ENCODE measurements at places on chromosomes 1 and 21.

DNA sequence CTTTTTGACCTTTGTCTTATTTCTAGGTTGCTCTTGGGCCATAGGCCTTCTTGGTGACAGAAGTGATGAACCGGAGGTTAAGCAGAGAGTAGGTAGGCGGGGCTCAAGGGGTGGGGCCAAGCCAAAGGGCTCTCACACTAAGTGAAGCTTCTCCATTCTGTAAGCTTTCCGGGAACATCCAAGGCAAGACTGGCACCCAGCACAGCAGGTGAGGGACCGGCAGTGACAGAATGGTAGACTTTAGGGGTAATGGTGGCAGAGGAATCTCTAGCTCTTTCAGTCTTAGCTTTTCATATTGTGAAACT is at the start of gene TNFAIP8L2:
TNFAIP8L2 (plus strand) TSS at position 135 of the 305 bp plus-strand sequence. CDS start 2,049 bp downstream, outside the sequence.
- DNase-seq, result no peak

DNA sequence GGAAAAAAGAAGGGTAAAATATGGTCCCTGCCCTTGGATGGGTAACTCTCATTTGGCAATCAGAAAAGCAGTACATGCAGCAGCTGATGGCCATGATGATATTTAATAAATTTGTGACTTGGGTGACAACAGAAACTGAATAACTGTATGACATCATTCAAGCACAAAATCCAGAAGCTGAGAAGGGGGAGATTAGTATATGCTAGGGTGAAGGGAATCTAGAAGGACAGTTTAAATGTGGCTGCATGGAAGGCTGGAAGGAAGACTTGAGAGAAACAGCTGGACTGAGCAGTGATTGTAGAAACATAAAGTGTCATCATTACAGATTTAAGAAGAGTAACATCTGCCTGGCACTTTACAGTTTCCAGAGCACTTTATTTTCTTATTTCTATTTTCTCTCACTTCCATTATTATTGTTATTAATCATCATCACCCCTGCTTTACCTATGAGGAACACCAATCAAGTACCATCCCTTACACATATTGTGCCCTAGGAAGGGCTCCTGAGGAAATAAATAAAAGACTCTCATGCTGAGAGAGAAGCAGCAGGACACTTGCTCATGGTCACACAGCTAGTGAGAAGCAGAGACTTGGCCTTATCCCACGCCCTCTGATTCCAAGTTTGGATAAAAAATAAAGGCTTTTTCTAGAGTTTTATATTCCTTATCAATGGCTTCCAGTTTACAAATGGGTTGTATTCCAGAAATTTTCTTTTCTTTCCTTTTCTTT is 207.2 kb downstream of the PBX1 start:
- DNase-seq, result no peak

- DNase-seq, result peak; percentile 29
Measured at GRCh38 chr21:28798798-28799197, 193.9 kb downstream of the LTN1 start.

DNA sequence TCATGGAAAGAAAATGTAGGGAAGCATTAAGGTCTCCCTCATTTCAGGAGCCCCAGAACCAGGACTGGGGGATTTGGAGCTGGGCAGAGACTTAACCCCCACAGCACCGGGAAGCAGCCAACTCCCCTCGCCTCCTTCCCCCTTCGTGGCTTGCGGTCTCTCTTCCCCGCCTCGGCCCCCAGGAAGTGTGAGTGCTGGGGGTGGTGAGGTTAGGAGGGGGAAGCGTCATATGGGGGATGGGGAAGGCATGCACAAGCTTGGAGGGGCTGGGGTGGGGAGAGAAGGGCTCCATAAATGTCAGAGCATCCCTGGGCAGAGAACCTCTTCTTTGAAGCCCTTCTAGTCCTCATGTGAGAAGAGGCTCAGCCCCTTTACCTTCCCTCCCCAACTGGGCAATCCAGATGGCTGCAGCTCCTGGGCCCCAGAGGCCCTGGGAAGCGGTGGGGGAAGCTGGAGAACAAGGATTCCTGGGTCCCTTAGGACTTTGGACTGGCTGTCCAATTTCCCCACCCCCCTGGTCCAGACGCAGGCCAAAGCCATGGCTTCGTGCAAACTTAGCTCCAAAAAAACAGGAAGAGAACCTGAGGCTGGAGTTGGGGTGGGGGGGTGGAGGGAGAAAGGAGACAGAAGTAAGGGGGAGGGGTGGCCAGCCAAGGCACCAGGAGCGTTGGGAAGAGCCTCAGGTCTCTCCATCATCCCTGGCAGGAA is 7.8 kb downstream of the ZBTB7B start:
- DNase-seq, result no peak

DNA sequence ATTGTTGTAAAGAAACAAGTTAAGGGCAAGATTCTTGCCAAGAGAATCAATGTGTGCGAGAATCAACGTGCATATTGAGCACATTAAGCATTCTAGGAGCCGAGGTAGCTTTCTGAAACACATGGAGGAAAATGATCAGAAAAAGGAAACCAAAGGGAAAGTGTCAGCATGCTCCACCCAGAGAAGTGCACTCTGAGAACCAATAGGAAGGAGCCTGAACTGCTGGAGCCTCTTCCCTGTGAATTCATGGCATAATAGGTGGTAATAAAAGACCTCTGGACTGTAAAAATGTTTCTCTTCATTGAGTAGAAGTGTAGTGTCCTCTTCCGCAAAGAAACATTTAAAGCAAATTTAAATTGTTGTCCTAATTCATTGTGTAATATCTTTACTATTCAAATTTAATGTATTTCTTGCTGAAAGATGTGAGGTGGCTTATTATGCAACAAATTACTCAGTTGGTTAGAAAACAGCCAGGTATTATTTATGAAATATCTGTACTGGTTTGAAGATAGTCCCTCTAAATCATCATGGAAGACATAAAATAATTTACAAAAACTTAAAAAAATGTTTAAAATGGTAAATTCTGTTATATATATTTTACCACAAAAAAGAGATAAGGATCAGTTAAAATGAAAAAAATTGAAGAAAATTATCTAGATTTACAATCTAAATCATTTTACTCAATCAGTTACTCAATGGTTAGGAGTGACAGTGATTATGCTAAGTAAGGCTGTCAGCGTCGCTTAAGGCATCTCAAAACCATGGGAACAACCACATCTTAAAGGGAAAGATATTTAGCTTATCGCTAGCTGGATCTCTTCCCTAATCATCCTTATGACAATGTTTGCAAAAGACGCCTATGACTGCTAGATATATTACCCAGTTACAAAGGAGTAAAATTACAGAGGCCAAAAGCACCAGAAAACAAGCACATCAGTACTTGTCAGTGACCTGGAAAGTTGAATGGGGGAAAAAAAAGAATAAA is 31.3 kb downstream of the NVL start:
- DNase-seq, result no peak

DNA sequence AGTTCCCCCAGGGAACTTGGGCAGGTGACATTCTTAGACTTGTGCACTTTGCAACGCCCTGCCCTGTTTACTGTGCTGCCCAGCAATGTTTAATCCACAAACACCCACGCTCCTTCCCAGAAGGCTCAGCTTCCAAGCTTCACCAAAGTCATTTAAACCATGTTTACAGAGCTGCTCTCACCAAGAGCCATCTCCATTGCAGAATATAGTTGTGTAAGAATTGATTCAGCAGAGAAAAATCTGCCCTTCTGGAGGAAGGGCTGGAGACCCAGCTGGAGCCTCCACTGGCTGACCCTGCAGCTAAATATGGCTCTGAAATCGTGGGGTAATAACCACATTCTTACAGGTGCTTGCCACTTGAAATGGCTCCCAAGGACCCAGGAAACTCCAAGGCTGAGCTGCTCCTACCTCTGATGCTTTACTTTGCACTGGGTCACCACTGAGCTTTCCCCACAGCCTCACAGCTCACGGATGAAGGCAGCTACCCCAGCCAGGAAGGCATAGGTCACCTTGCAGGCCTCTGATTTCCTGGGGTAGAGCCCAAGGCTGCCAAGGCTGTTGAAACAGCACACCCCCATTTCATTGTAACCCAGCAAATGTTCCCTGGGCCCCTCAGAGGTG is 8.7 kb downstream of the CAPN2 start:
- DNase-seq, result peak; percentile 80

- DNase-seq, result no peak
Measured at GRCh38 chr1:65729259-65729658, 63.4 kb upstream of the PDE4B start.

DNA sequence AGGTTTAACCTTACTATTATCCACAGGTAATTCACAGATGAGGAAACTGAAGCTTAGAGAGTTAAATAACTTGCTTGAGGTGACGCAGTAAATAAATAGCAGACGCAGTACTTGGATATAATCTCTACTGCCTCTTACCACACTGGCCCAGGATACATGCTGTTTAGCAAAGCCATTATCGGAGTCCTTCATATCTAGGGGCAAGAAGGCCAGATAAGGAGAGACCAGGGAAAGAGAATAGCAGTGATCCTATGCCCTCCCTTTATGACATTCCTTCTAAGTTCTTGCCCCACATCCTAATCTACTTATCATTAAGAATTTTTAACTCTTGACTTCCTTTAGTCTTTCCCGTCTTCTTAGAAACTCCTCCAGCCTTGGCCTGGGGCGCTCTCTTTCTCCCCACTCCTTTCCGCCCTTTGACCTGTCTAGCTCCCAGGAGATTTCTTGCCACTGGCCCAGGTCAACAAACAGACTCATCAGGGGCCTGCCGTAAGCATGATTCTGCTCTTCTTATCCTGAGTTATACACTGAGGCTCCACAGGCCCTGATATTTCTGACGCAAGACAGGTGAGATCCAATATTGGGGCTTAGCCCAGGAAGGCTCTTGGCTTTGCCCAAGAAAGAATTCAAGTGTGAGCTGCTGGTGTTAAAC is 11.4 kb upstream of the SLAMF1 start:
- DNase-seq, result no peak

DNA sequence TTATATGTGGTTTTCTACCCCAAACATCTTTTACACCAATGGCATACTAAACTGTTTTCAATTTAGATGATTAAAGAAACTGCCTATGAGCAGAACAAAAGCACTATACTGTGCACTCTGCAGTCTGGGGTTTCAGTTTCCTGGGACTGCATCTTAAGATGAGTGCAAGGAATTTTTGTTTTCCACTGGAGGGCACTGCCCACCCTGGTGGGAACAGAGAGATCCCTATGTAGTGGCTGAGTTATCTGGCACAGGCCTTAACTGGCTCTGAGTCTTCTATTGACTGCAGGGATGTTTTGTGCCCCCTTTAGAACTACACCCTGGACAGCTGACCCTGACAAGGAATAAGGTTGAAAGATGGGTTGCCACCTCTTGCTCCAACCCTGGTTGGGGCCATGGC is 12.0 kb downstream of the PROK1 start:
- DNase-seq, result no peak

DNA sequence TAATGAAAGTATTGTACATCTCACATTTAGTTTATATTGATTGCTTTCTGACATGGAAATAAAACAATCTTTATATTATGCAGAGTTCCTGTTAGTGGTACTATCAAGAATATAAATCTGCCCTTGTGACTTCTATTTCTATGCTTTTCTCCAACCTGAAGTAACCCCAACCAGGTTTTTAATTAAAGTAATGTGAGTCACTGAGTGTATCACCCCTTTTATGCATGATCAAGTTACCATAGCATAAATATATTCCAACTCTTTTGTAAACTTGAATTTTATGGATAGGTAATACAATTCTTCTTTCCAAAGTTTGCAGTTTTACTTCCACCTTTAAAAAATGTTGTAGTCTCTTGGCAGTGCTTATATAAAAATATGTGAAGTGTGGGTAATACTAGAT is 532.3 kb downstream of the USP25 start:
- DNase-seq, result no peak

- DNase-seq, result no peak
Measured at GRCh38 chr1:205497351-205497750, 7.1 kb upstream of the CDK18 start.

DNA sequence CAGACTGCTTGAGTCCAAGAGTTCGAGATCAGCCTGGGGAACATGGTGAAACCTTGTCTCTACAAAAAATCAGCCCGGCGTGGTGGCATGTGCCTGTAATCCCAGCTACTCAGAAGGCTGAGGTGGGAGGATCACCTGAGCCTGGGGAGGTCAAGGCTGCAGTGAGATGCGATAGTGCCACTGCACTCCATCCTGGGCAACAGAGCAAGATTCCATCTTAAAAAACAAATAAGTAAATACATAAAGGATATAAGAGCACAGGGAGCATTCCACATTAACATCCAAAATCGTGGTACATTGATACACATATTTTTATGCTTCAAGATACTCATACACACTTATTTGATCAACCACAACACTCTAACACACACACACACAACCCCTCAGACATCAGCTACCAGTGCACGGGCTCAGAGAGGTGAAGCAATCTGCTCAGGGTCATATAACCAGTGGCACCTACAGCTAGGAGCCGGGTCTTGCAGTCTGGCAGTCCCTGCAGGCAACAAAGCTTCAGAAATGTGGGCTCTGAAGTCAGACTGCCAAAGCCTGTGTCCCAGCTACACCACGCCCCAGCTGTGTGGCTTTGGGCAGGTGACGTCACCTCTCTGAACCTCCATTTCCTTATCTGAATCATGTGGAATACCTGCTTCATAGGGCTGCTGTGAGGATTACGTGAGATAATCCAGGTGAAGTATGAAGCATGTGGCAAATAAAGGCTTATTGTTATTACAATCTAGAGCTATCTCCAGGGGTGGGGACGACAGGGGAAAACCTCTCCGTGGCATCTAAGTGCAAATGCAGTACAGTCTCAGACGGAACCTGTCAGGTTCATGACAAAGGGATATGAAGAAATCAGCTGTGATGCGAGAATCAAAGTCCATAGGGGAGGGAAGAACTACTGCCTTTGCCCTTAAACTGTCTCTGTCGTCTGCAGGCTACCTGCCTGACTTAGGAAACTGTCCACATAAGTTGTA is 4.8 kb upstream of the CRYBG2 start:
- no peak for DNase-seq

- peak; percentile 71 for DNase-seq
Measured at GRCh38 chr1:24199291-24199900, 12.3 kb upstream of the IFNLR1 start.

DNA sequence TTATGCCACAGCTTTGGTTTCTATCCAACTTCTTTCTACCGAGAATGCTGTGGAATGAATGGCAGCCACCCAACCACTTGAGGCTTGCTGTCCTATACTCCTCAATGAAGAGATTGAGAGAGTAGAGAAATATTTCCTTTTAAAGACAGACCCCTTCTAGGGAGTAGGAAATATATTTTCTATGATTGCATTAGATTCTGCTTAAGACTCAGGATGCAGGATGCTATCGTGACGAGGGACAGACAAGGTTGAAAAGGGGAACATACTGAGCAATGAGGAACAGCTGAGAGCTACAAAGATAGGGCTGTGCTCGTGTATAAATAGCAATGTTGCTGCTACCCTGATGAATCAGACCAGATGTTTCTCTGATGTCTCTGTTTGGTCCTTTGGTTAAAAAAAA is 7.1 kb upstream of the RASAL2 start:
- peak; percentile 54 for DNase-seq

- no peak for DNase-seq
Measured at GRCh38 chr1:104989012-104989411, 1239.3 kb downstream of the AMY1C start.
